ENCODE measurements at places on chromosomes 12 and 14.

- no peak for DNase-seq
Measured at GRCh38 chr12:46916796-46917419, 91.1 kb upstream of the SLC38A4 start.

GRCh38 chr12:16225692-16226091, 51.8 kb downstream of the SLC15A5 start:
- no peak for DNase-seq

DNA sequence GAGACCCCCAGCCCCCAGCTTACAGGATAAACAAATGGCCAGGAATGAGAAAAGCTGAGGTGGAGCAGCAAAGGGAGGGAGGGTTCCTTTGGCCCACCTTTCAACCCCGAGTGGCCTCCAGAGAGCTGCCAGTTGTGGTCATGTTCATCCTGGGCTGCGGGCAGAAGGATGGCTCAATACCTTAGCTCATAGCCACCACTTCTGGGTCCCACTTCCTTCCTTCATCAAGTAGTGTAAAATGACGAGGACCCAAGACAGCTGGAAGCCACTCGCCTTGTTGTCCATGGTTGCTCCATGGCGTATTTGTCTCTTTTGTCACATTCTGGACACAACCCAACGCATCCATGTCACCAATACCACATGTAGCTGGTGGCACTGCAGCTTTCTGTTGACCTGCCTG, 24.2 kb downstream of the CRACR2A start:
- DNase-seq = no peak

GRCh38 chr12:92492291-92492690, 210.5 kb upstream of the PLEKHG7 start:
- no peak for DNase-seq

DNA sequence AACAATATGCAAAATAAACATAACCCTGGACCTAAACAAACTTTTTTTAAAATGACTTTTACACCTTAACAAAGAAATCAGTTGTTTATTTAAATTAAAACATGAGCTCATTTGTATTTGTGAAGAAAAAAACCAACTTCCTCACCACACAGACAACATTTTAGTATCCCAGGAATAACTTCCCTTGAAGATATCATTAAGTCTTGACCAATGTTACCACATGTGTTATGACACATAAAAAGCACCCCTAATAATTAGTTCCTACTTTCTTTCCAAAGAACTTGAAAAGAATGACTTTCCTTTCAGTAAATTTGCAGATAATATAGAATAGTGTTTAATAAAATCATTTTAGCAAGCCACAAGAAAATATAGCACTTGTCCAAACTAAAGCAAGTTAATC, 42.4 kb downstream of the DUSP16 start:
- DNase-seq = no peak
